Inflammatory macrophage treated with lipopolysaccharide for 1 hour (primary cell): ENCODE measurements at places on chromosomes 7 and 10.

- DNase-seq: no peak
Measured at GRCh38 chr7:105649727-105650381, 68.6 kb upstream of the EFCAB10 start.

DNA sequence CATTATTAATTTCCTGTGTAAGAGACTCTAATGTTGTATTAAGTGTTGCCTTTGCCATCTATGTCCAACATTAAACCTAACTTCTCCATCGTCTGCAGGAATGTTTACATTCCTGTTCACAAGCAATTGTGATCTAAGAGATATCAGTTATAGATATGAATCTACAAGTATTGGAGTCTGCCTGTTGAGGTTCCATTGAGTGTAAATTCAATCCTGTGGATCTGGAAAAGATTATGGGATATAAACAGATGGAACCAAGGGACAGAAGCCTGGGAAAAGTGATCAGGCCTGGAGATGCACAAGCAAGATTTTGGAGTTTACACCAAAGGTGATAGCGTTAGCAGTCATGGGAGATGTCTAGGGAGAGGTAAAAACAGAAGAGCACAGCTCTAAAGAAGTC, 135.5 kb downstream of the LSMEM1 start:
- DNase-seq: no peak

GRCh38 chr7:4270941-4271715, 411.0 kb upstream of the FOXK1 start:
- DNase-seq: no peak

DNA sequence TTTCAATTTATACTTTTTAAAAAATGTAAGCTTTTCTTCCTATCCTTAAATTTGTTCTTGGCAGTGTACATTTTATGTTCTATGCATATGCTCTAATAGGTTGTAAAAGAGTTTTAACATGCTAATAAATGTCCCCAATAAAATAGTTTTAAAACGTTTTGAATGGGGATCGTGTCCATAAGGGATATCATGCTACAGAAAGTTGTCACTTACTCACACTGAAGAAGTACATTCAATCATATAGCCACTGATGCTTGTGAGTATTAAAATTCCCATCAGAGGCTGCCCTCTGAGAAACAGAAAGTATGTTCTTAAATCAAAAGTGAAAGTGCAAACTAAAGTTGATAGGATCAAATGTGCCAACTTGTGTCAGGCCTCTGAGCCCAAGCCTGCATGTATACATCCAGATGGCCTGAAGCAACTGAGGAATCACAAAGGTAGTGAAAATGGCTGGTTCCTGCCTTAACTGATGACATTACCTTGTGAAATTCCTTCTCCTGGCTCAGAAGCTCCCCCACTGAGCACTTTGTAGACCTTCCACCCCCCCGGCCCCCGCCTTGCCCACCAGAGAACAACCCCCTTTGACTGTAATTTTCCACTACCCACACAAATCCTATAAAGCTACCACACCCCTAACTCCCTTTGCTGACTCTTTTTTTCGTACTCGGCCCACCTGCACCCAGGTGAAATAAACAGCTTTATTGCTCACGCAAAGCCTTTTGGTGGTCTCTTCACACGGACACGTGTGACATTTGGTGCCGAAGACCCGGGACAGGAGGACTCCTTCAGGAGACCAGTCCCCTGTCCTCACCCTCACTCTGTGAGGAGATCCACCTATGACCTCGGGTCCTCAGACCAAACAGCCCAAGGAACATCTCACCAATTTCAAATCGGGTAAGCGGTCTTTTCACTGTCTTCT, 877 bp upstream of the NOD1 start:
- peak; percentile 52 for DNase-seq

DNA sequence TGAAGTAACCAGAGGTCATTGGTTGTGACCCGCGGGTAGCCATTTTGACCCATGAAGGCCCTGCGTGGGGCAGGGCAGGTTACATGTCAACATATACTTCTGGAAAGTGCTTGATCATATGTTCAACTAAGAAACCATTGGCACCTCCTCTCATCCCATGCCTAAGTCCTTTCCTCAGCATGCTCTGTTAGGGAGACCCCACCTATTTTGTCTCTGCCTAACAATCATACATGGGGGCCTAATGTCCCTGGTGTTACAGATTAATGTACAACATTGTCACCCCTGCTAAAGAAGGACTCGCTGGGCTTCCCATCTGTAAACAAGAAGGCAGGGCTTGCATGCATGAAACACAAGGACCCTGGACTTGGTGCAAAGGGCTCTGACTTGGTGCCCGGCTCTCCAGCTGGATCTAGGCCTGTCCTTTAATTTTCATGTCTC, 133.7 kb upstream of the TNS3 start:
- no peak for DNase-seq
